ENCODE measurements at places on chromosomes 13 and 19.

- DNase-seq = no peak
Measured at GRCh38 chr13:34214686-34215085, 396.7 kb downstream of the RFC3 start.

GRCh38 chr13:40228496-40228895 lies 437.9 kb downstream of the FOXO1 start:
- no peak for DNase-seq

GRCh38 chr13:63305641-63306133 lies 1890.0 kb upstream of the PCDH20 start:
- no peak for DNase-seq

GRCh38 chr13:50073340-50073739 lies 58.1 kb downstream of the KCNRG start:
- no peak for DNase-seq

DNA sequence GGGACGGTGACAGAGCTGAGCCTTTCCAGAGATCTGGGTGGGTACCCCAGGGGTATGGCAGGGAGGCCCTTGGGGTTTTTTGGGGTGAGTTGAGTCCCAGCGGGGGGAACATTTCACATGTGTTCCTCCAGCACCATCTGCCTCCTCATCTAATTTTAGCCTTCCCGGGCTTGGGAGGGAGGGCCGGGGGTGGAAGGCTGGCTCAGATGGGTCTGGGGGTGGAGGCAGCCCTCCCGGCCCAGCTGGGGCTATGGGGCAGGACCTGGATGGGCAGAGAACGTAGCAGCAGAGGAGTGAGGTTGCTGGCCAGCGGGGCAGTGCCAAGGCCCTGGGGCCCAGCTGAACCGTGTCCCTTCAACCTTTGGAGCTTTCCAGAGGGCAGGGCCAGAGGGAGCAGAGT lies 23.5 kb downstream of the ADGRL1 start:
- no peak for DNase-seq

- DNase-seq = no peak
Measured at GRCh38 chr19:12636631-12637030, 25.9 kb downstream of the ZNF791 start.

GRCh38 chr13:28741084-28741491 lies 22.3 kb upstream of the SLC46A3 start:
- no peak for DNase-seq

GRCh38 chr13:78437781-78438180 lies 165.6 kb downstream of the POU4F1 start:
- no peak for DNase-seq

GRCh38 chr19:11479090-11479897 lies 1.6 kb downstream of the ELAVL3 start:
- DNase-seq = no peak

DNA sequence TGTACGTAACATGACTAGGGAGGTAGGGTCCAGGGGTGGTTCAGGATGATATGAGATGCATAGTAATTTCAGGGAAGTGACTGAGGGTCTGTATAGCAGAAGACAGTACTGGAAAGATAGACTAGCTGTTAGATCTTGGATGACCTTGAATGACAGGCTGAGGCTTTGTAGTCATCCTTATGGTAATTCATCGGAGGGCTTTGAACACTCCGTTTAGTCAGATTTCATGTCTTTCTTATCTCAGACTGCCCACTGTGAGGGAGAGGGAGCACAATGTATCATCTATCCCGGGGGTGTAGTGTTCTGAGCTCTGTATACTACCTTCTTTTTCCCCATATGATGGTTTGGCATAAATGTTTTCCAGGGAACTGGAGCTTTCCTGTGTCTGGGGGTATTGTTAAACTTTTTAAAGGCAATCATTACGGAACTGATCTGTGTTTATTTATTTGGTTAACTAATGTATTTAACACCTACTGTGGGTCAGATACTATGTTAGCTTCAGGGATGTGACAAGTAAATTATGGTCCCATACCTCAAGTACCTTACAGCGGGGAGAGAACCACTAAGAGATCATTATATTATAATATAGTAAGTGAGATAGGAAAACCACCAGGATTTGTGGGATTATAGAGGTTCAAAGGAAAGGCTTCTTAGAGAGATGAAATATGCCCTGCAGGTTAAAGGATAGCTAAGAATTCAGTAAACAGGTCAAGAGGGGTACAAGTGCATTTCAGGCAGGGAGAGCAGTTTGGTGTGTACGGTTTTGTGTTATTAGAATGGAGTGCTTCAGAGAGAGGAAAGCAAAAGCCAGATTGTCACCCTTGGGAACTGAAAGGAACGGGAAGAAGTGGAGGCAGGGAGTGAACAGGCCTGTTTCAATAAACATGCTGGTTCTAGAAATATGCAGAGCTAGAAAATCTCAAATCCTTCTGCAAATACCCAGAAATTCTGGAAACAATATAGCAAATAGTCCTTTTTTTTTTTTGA lies 164.8 kb upstream of the KL start:
- DNase-seq = no peak

DNA sequence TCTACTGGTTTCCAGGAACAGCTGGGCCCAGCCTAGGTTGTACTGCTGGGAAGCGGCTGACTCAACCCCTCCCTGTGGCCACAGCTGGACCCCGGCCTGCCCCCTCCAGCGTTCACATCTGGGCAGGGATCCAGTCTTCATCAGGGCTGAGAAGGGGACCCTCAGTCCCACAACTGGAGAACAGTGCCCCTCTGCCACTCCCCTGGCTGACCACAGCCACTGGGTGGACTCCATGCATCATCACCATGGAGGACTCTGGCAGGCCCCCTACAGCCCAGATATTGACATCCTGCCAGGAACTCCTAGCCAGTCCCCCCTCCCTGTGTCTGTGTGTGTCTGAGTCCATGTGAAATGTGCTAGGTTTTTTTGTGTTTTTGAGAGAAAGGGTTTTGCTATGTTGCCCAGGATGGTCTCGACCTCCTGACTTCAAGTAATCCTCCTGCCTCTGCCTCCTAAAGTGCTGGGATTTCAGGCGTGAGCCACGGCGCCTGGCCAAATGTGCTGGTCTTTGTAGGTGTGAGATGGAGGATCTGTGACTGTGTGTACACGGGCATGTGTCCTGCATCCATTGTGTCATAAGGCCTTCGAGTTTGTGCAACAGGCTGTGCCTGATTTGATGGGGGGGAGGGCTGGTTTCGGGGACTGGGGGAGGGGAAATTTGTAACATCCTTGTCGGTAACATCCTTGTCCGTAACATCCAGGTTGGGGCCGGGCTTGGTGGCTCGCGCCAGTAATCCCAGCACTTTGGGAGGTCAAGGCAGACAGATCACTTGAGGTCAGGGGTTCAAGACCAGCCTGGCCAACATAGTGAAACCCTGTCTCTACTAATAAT lies 4.0 kb upstream of the HOOK2 start:
- peak; percentile 41 for DNase-seq

DNA sequence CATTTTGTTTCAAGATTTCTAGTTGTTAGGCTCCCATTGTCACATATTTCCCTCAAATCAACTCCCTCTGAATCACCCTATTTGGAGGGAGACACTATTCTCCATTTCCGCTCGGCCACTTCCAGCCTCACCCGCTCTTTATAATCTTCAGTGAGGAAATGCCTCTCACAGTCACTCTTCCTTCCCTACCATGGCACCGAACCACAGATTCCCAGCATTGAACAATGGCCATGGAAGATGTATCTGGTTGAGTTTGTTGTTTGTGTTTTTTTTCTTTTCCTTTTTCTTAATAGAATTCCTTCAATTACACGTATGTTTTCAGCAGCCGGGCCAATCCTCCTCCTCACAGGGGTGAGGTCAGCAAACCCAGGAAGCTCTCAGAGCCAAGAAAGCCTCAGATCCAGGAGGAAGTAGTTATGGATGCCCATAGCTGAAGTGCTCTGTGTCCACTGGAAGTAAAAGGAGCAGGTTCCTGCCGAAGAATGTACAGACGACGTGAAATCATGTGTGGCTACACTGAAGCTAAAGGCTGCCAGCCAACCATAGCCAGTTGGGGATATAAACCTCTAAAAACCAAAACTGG lies 472.1 kb downstream of the FOXO1 start:
- no peak for DNase-seq

DNA sequence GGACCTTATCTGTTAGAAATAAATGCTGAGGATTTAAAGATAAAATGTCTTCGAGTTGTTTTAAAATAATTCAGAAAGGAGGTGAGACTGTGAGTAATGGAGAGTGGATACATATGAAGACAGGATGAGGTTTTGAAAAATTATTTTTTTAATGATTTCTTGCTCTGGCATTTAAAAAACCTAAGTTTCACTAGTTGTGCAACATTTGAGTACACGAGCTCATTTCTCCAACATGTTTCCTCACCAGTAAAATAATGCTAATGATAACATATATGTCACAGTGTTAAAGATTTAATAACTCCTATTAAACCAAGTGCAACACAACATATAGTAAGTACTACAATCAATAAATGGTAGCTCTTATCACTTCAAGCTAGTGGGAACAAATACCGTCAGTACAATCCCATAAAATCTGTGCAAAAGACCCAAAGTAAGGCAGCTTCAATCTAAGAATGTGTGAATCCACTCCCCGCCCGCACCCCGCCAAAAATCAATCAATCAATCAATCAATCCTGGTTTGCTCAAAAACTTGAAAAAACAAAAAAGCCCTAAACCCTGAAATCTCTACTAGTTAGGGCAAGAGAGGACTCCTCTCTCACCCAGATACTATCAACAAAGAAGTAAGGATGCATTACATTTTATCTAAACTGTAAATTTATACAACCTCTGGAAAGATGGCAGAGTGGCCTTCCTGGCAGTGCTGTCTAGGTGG lies 1.3 kb downstream of the ALG5 start:
- DNase-seq = peak; percentile 2

DNA sequence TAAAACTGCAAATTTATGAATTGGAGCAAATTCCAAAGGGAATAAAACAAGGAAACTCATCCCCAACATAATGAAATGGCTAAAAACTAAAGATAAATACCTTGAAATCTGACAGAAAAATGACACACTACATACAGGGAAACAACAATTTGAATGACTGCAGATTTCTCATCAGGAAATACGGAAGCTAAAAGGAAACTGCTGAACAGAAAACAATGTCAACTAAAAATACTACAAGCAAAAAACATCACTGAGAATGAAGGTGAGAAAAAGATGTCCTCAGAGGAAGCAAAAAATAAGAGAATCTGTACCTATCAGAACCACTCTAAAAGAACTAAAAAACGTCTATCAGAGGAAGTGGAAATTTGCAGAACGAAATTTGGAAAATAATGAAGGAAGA lies 39.5 kb downstream of the ZSWIM9 start:
- no peak for DNase-seq

DNA sequence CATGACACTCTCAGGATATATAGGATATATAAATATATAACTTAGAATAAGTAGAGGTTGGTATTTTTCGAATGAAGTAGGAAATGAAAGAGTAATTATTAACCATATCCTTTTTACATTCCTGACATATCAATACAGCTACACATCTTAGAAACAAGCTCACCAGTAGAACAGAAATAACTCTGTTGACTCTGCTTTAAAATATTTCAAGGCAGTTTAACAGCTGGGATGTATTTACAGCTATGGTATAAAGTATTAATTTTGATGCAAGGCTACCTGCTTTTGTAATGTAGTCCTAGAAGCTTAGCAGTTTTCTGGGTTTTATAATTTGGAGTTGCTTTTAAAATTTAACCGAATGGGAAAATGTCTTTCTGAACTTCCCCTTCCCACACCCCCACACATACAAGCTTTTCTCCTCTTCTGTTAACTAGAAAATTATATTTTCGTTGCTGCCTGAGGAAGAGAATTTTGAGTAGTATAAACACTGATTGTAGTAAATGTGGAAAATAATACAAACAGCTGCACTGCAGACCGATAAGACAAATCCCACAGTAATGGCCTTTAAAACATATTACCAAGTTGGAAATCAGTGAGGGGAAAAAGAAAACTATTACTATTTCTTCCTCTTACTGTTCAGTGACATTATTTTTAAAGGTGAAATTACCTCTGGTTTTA lies 147.7 kb downstream of the GGACT start:
- DNase-seq = peak; percentile 56

- DNase-seq = no peak
Measured at GRCh38 chr13:41017817-41018601, 1.1 kb downstream of the ELF1 start.

DNA sequence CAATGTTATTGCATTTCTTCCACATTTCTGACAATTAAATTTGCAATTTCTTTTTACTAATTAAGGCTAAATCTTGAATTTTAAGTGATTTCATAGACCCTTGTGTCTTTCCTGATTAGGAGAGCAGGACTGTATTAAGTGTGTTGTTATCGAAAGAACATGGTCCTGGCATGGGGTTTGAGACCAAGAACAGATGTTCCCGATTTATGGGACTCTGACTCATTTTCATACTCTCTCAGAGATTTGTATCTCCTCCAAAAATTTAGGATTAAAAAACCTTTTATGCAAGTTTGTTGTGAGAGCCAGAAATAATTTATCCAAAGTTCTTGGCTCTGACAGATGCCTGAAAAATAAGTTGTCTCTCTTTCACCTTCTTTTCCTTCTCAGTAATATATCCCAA lies 589.3 kb upstream of the ARGLU1 start:
- no peak for DNase-seq

- DNase-seq = no peak
Measured at GRCh38 chr13:102374726-102375125, 27.1 kb downstream of the FGF14 start.

DNA sequence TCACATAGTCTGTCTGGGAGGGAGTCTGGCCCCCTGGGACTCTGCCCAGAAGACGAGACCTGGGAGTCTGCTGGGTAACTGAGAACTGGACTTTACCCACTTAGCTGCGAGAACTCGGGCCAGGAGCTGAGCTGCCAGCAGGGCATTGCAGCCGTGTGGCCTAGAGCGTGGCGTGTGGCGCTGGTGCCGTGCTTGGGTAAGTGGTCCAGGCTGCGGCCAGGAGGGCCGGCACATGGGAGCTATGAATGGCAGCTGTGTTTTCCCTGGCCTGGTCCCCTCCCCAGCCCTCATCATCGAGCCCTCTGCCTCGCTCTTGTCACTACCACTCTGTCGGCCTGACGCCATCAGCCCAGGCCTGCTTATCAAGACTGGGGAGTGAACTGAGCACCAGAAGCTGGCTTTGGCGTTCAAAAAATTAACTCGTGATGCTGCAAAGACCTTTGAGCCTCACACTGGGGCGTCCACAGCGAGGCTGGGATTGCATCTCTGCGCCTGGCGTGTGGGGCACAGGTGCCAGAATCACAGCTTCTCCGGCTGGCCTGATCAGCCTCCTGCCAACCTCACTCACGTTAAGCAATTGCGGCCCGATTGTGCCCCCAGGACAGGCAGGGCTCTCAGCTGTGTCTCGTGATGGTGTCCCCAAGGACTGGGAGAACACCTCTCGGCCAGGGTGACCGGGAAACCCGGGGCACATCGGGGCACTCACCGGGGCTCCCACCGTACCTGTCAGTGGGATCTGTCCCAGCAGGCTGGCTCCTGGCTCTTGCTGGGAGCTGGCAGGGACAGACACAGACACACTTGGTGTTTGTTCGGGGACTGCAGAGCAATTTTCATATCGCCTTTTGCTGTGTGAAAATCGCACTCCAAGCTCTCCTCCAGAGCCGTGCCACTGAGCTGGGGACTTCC lies 85.9 kb downstream of the KDM4B start:
- DNase-seq = no peak

- DNase-seq = peak; percentile 29
Measured at GRCh38 chr13:110448230-110448629, 113.3 kb downstream of the RAB20 start.
